ENCODE measurements at places on chromosomes 12 and 14.
A peak's percentile ranks its signal among the peaks of the same experiment; 100 is the strongest.

DNA sequence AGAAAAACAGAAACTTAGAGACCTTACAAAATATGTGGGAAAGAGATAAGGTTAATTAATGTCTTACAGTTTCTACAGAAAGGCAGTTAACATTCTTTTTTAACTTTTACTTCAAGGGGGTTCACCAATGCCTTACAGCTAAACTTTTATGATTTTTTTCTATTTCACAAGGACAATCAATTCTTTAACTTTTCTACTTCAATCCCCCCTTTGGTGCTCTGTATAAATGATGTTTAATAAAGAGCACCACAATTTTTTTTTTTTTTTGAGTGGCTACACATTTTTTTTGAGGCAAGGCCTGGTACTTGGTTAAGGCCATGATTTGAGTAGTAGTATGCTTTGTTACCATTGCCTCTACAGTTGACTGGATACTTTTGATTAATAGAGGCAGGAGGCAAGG, 279.6 kb downstream of the PRKD1 start:
- DNase-seq: peak; percentile 56

- no peak for DNase-seq
These were observed 37.8 kb downstream of the ERGIC2 start for GRCh38 chr12:29343022-29343799.

DNA sequence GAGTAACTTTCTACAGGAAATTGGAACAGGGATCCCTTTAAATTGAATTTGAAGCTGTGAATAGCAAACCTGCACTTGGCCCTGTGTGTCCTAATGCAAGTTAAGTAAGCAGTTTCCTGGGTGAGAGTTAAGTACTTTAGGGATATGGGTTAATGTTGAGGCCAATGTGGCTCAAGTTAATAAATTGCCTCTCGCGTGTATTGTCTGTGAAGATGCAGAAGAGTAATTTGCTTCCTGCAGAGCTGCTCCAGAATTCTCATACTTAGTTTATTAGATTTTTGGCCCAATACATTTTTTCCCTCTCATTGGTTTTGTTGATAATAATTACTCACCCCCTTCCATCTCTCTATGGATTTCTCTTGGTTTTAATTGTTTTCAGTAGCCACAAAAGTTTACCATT, 86.5 kb downstream of the SLC25A47 start:
- DNase-seq: no peak

GRCh38 chr14:93008381-93008780, 85.4 kb downstream of the CHGA start:
- no peak for DNase-seq

DNA sequence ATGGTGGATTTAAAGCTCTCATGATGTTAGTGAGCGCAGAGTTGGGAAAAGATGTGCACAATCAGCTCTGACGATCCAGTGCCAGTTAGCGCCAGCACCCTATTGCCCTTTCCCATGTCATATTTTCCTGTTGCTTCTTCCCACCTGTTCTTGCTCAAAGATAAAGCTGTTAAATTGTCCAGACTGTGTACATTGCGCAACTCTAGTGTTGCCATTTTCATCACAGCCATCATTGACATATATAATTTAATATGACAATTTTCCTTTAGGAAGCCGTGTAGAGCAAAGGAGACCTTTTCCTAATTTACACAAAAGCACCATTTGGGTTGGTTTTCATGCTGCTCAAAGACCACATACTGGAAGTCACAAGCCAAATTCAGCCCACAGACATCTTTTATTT, 5.7 kb upstream of the C12orf42 start:
- DNase-seq: no peak

DNA sequence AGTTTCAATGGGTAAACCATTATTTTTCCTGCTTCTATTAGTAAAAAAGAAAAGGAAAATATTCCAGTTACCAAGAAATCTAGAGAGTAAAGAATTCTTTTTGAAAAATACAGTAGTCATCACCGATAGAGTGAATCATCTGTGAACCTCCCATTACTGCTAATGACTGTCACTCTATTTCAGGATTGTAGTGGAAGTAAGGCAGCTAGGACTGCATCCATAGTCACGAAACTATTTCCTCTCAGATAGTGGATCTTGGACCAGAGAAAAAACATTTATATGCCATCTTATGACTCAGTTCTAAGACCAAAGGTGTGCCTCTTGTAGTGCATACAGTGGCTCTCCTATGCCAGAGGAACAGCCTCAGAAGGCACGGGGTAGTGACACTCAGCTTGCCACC, 173.9 kb upstream of the PLEKHA5 start:
- DNase-seq: no peak

DNA sequence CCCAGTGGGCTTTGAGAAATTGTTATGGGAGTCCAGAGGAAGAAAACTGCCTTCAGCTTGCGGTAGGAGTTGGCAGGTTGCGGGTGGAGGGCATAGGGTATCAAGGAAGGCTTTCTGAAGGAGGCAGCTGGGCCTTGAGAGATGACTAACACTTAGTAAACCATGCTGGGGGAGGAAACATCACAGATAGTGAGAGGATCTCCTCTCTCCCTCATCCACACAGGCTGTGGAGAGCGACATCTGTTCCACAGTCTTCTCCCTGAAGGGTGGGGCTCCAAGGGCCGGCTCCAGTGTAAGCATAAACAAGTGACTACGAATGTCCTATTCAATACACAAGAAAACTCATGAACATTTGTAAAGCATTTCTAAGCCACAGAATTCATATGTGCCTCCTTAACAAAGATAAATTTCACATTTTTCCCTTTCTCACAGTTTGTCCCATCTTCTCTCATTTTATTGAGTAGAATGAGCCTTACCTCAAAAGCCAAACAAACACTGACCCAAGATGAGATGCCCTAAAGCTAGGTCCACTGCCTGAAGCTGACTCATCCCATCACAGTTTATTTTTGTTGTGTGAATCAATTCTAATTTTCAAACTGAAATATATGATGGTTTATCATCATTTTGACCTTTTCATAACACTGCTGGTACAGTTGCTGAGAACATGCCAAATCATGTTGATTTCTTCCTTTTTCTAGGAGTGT, 227.9 kb downstream of the SLC25A21 start:
- no peak for DNase-seq

- peak; percentile 75 for DNase-seq
These were observed 20.3 kb upstream of the EIF5 start for GRCh38 chr14:103313704-103314103.

- no peak for DNase-seq
These were observed 168.0 kb upstream of the ARID2 start for GRCh38 chr12:45561488-45561887.

- DNase-seq: peak; percentile 93
These were observed 1.0 kb downstream of the CACNA2D4 start for GRCh38 chr12:1917172-1918070.

DNA sequence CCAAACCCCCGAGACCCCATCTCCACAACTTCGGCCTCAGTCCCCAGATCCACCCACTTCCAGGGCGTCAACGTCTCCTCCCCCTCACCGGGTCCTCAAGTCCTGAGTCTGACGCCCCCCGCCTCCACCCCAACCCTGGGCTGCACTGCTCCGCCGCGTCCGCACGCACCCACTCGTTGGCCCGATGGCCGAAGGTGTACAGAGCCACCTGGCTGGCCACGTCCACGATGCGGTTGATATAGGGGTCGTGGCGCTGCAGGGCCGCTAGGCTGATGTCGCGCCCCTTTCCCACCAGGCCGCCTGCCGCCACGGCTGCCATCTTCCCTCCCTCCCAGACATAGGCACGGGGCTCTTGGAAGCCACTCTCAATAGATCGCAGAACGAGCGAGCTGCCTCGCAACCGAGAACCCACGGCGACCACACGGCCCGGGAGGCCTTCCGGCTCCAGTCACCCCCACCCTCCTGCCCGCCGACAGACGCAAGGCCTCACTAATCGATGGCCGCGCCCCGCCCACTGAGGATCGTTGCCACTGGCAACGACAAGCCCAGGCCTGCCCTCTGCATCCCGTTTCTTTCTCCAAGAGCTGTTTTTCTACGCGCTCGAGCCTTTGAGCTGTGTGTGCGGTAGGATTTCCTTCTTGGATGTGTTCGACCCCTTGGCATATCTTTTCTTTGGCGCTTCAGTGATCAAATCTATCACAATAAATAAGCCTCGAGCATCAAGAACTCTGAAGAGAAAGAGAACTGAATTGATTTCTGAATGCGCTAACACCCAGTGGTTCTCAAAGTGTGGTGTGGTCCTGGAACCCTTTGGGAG, at the start of gene DCP1B:
Gene DCP1B, minus strand, starts transcription at position 345 of the 817 bp plus-strand sequence. Its CDS starts 26 bp downstream, at position 319.
- peak; percentile 98 for DNase-seq

DNA sequence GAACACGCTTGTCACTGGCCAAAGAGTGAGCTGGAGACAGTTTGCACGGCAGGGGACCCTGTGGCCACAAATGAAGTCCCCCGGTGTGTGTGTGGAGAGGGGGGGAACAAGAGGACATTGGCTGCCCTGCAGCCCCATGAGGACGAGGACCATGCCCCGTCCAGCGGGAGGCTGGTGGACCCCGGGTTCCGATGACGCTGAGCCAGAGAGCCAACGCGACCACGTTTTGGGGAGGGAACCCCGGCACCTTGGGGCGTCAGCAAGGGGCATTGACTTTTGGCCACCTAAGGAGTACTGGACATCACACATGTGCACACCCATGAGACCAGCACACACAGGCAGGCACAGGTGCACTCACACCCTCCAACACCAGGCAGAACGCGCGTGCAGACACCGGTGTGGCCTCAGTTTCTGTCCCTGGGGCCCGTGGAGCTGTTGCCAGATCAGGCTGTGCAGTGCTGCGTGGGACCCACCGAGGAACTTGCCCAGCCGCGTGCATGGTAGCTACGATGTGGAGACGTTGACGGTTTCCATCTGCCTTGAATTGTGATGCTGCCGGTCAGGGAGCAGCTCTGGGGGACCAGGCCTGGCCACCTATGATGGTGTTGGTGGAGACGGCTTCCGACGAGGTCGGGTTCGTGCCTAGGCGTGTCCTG, 26.5 kb downstream of the NOC4L start:
- DNase-seq: no peak

GRCh38 chr12:57489157-57489641, 1.3 kb downstream of the MARS1 start:
- no peak for DNase-seq

GRCh38 chr12:98740751-98741150, 95.7 kb downstream of the APAF1 start:
- DNase-seq: no peak

- no peak for DNase-seq
These were observed 84.4 kb upstream of the ETV6 start for GRCh38 chr12:11564984-11565651.

- DNase-seq: peak; percentile 73
These were observed 3.1 kb downstream of the HIF1A start for GRCh38 chr14:61698206-61698980.

GRCh38 chr12:26255893-26256645, 60.7 kb downstream of the SSPN start:
- DNase-seq: no peak

DNA sequence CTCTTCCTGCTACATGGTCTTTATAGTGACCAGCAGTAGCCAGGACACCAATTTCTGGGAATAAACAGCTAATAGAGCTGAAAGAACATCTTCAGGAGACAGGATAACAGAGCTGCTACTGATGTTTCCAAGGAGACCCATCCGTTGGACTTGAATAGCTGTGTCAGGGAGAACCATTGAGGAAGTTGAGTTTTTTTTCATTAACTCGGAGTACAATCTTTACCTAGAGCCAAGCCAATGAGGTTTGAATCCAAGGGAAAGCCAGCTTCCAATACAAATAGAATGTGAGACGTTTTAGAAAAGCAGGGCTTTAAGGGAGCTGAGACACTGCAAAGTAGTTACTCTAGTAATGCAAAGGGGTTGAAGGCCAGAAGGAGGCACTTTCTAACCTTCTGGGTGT, 136.1 kb upstream of the FRMD6 start:
- DNase-seq: no peak

GRCh38 chr14:92613008-92613658, 99.6 kb downstream of the RIN3 start:
- DNase-seq: peak; percentile 76

DNA sequence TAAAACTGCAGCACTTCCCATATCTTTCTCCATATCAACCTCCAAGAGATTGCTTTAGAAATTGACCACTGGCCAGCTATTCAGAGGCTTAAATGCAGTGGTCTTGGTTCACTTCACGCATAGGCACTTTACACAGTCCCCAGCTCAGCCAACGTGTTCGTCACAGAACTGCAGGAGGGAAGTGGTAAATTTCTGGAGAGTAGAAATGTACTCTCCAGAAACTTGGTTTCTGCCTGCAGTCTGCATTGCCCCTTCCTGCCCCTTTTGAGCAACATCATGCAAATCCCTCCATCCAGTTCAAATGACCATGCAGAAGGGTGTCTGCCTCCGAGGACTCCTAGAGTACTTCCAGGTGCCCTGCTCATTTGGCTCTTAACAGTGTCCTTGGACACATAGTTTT, 42.7 kb upstream of the NEDD1 start:
- DNase-seq: peak; percentile 15

- DNase-seq: no peak
These were observed 45.6 kb downstream of the DNAH10 start for GRCh38 chr12:123807670-123808069.

DNA sequence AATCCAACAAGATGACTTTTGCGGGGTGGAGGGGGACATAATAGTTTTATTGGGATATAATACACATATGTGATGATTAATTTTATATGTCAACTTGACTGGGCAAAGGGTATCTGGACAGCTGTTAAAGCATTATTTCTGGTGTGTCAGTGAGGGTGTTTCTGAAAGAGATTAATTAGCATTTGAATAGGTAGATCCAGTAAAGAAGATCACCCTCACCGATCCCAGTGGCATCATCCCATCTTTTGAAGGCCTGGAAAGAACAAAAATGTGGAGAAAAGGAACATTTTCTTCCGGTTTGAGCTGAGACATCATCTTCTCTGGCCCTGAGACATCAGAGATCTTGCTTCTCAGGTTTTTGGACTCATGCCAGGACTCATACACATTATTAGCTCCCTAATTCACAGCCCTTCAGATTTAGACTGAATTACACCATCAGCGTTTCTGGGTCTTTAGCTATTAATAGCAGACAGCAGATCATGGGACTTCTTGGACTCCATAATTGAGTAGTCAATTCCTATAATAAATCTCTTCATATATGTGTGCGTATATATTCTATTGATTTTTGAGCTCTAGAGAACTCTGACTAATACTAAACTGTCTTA, 283.6 kb downstream of the PCNX1 start:
- DNase-seq: peak; percentile 3

- no peak for DNase-seq
These were observed 46.3 kb downstream of the PPP2R5E start for GRCh38 chr14:63496837-63497400.

- no peak for DNase-seq
These were observed 23.3 kb downstream of the INSM2 start for GRCh38 chr14:35557221-35557747.

DNA sequence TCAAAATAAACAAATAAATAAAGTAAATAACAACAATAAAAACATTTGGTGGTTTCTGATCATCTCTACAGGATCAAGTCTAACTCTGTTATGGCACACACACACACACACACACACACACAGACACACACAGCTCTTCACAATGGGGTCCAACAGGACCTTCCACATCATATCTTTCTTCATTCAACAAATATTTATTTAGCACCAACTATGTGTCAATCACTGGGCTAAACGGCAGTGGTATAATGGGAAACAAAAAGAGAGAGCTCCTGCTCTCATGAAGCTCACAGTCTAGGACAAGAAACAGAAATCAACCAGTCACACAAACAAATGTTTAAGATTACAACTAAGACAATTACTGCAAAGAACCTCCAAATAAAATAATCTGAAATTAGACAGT, 9.3 kb downstream of the PPP1R13B start:
- no peak for DNase-seq

- no peak for DNase-seq
These were observed 42.5 kb upstream of the VPS33A start for GRCh38 chr12:122308811-122309210.

GRCh38 chr14:59321626-59321949, 133.1 kb downstream of the DAAM1 start:
- DNase-seq: no peak
